Left colon (tissue), 2 donors: ENCODE measurements at places on chromosomes 6 and 20. TPM values are rescaled to one million over a fixed set of nuclear protein-coding genes. Genes with fewer than 3 reads are reported as not detected.

GRCh38 chr20:1899241-1899525 is 4.0 kb downstream of the SIRPA start:
- DNase-seq = no peak

- DNase-seq = no peak
These were observed 430.3 kb downstream of the PLCB1 start for GRCh38 chr20:8562356-8562755.

- no peak for DNase-seq
These were observed 14.1 kb upstream of the KCNG1 start for GRCh38 chr20:51036827-51037531.

RSPH9 gene
- total RNA-seq = not detected

MBOAT1 gene
- 72.6 TPM for total RNA-seq

GRCh38 chr6:83260577-83260976 is 67.4 kb downstream of the RWDD2A start:
- no peak for DNase-seq

OR2H2 gene
- not detected for total RNA-seq

- peak; percentile 58 for DNase-seq
These were observed 13.9 kb upstream of the TNFRSF6B start for GRCh38 chr20:63682384-63683139.

TFAP2D gene
- total RNA-seq = not detected

DNA sequence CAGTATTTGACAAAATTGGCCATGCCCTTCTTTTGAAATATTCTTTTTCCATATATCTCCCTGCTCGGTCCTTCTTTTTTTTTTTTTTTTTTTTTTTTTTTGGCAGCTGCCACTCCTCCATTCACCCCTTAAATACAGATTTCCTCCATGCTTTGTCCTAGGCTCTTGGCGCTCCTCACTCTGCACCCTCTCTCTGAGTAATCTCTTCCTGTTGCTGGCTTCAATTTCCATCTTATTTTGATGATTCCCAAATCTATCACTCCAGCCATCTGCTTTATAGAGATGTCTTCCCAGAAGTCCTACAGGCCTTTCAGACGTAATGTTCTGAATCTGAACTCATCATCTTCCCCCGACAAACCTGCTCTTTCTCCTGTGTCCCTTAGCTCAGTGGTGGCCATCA is 12.8 kb upstream of the KLHL32 start:
- no peak for DNase-seq

DNA sequence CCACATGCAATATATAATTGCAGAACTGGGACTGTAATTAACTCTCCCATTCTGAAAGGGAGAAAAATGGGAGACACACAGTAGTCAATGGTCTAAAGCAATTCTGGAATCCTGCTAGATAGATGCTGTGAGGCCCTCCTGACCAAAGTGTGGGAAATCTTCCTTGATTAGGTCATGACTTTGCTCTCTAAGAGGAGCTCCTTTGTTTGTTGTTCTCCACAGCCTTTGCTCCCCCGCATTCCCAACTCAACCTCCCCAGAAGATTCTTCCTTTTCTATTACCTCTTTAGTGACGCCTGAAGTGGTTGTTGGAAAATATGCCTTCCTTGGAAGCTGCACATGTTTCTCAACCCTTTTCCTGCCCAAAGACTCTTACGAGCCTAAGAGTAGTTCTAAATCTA is 28.8 kb upstream of the LIN28B start:
- DNase-seq = no peak

TINAG gene
- 41.6 TPM for total RNA-seq

- DNase-seq = peak; percentile 77
These were observed 844 bp downstream of the WFDC2 start for GRCh38 chr20:45470262-45470931.

C6orf58 gene
- not detected for total RNA-seq

DNA sequence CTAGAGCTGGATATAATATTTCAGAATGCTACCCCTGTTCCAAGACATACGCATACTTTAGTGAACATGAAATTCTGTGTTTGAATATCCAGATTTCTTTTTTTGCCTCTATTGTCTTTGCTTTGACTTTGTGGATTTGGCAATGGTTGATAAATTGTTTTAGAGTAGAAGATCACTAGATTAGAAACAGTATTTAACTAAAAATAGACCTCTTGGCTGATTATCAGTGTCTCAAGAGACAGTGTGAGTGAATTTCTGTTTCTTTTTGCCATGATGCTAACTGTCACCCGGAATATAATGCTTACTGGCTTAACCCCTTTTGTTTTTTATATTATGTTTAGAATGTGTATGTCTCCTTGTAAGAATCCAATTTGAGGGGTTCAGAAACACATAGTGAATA is 102.5 kb downstream of the PLCB1 start:
- DNase-seq = no peak

DNA sequence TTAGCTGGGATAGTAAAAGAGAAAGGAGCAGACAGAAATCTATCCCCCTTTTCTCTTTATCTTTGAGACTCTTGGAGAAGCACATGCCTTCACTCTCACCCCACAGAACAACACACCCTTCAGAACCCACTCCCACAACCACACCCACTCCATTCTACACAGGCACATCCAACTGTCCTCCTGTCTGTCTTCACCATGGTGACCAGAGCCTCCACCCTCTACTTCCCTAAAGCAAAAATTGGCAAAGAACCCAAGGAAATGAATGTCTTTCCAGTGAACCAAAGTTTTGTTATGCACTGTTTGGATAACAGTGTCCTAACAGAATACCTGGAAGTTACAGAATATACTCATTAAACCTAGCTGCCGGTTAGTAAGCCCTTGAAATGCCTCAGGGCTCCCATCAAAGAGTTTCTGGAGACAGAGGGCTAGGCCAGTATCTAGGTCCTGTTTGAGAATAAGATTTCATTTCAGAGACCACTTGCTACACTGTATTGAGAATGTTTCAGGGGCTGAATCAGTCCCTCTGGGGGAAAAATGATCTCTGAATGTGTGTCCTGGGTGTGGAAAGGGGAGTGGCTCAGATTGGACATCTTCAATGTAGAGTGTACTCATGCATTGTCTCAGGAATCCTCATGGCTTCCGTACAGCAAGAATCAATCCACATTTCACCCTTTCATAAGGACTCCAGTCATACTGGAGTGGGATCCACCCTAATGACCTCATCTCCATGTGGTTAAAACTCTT is 101.1 kb downstream of the LY86 start:
- no peak for DNase-seq

KCNK16 gene
- not detected for total RNA-seq

- DNase-seq = no peak
These were observed 8.7 kb upstream of the TENT5A start for GRCh38 chr6:81761197-81761596.

DNA sequence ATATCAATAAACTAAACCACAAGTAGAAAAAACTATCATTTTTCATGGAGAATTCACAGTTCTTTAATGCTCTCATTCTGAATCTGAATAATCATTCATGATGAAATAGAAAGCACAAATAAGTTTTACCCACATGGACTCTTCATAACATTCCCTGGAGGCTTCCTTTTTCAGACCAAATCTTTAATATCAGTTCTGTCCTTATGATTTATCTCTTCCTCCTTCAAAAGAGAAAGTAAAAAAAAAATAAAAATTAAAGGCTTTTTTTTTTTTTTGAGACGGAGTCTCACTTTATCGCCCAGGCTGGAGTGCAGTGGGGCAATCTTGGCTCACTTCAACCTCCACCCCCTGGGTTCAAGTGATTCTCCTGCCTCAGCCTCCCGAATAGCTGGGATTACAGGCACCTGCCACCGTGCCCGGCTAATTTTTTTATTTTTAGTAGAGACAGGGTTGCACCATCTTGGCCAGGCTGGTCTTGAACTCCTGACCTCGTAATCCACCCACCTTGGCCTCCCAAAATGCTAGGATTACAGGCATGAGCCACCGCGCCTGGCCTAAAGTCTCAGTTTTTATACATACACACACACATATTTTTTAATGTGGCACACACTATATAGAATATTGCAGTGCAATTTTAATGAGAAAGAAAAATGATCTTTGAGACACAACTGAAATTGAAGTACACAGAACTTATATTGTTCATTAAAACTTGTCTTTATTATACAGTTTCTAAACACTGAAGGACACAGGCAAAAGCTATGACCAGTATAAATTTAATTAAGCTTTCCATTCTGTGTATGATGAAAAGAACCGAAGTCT is 31.9 kb upstream of the ZNF217 start:
- no peak for DNase-seq

WFDC10B gene
- not detected for total RNA-seq

- no peak for DNase-seq
These were observed 581.4 kb upstream of the GJE1 start for GRCh38 chr6:141551318-141551717.

DNA sequence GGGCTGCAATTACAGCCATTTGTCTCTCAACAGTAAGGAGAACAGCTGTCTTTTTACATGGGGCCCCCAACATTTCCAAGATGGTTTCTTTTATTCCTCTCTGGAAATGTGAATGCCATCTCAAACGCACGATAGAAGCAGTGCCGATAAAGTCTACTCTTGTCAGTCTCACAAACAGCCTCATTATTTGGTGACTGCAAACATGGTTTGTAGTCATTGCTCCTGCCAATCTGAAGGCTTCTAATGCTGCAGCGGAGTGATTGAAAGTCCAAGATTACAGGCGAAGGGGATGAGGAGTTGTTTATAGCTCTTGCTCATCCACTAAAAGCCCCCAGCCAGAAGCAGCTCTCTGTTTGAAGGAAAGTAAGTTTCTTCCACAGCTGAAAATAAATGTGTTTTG is 657.1 kb downstream of the CBLN4 start:
- DNase-seq = no peak

DNA sequence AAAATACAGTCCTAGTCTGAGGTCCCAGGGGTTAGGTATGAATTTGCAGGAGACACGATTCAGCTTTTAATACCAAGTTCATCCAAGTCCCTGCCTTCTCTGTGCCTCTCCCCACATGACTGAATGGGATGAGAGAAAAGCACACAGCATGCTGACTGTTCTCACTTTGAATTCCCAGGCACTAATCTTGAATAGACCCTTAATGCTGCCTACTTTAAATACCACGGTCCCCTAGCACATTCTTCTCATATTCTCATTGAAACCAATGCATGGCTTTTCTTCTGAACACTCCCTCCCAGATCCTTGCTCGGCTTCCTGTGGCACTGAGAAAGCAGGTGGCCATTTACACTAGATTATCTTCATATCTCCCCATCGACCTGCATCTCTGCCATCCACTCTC is 30.1 kb upstream of the SCAF8 start:
- DNase-seq = no peak

BYSL gene
- total RNA-seq = 8.8 TPM

DNAH8 gene
- total RNA-seq = not detected

DNA sequence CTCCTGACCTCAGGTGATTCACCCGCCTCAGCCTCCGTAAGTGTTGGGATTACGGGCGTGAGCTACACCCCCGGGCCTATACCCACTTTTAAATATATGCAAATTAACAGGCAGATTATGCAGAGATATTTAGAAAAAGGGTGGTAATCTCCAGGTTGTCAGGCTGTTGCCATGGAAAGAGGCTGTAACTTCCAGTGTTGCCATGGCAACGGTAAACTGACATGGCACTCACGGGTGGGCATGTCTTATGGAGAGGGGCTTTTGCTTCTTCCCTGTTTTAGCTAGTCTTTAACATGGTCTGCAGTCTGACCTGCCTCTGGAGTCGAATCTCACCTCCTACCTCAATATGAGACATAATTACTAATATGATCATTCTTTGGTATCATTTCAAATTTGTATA is 44.9 kb downstream of the ZNF334 start:
- DNase-seq = no peak

DNA sequence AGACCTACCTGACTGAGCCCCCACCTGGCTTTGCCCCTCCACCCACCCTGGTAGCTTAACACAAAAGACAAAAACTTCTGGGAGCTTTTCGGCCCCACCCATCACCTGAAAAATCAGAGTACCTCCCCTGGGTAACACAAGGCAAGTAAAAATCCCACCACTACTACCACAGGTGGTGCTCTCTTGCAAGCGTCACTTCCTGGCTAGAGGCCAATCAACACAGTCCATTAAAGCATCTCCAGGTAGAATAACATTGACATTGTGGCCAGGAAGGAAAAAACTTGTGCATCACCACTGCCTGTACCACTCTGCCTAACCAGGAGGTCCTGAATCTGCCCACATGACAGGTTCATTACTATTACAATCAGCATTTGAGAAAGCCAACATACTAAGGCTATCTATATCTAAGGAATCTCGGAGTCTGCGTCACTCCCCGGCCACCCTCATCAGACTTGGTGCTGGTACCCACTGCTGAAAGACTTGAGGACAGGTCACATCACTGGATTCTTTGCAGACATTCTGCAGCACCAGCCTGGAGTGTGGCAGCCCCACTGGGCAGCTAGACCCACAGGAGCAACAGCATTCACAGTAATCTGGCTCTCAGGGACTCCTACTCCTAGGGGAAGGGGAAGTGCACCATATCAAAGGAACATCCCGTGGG is 125.9 kb downstream of the CDK19 start:
- DNase-seq = peak; percentile 15

DNA sequence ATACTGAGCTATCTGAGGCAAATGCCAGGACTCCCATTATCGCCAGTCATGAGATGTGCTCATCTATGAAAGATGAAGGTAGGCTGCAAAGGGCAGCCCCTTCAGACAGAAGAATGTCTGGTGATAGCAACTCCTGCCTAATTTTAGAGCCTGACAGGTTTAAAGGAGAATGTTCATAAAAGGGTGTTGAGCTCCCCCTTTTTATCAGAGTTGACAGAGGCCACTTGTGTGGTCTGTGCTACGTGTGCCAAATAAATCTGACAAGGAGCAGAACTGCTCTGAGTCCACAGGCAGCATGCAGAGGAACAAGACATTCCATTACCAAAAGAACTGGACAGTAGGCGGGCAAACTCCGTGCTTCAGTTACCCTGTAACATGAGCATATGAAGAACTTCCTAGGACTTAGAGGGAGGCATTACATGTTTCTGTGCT is 101.8 kb downstream of the PREP start:
- DNase-seq = no peak

GHRH gene
- not detected for total RNA-seq

- DNase-seq = no peak
These were observed 5.2 kb downstream of the INSM1 start for GRCh38 chr20:20373091-20373571.

DNA sequence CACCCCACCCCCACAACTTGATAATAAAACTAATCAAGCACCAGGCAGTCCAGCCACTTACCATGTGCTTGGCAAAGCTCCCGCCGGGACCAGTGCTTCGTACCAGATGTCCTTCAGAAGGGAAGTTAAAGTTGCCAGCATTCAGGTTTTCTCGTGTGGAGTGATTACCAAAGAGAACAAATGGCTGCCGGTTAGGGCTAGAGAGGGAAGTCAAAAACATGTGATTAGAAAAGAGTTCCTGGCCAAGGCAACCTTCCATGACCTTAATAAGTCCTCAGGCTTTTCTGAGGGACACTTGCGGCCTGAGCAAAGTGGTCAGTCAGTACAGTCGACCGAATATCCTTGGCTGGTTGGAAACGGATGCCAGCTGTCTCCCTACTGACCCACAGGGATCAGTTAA is 67.0 kb downstream of the DNAAF9 start:
- peak; percentile 33 for DNase-seq
